ENCODE measurements at places on chromosomes 16 and 17. TPM values are rescaled to one million over a fixed set of nuclear protein-coding genes. Genes with fewer than 3 reads are reported as not detected.

Gene CHTF18
- total RNA-seq = 8.4 TPM

Gene RASD1
- total RNA-seq = 3.6 TPM

Gene HOXB1
- total RNA-seq = not detected

Gene KRT28
- not detected for total RNA-seq

Gene HBA2
- not detected for total RNA-seq

Gene RETREG3
- total RNA-seq = 85.5 TPM

Measured in tracheal epithelial cell (primary cell).